ENCODE measurements at places on chromosomes 13 and 19.

- peaks cover 16% of the 10 kb centered on the region for H3K4me1 ChIP-seq
- DNase-seq = peak; percentile 89
- H3K36me3 ChIP-seq = no peaks in the 10 kb centered on the region
- no peak overlapping the region for H3K4me3 ChIP-seq
Measured at GRCh38 chr19:52735734-52736133, 890 bp upstream of the ZNF611 start.

- no peak overlapping the region for H3K27ac ChIP-seq
- no peaks in the 10 kb centered on the region for H3K36me3 ChIP-seq
- no peak for DNase-seq
- H3K4me3 ChIP-seq = no peak overlapping the region
Measured at GRCh38 chr13:107743983-107744382, 471.4 kb downstream of the LIG4 start.

- H3K27ac ChIP-seq = no peak overlapping the region
- no peaks in the 10 kb centered on the region for H3K4me1 ChIP-seq
- no peaks in the 10 kb centered on the region for H3K36me3 ChIP-seq
- H3K4me3 ChIP-seq = no peak overlapping the region
- H3K27me3 ChIP-seq = no peaks in the 10 kb centered on the region
Measured at GRCh38 chr19:42344336-42344893, 19.0 kb downstream of the MEGF8 start.

DNA sequence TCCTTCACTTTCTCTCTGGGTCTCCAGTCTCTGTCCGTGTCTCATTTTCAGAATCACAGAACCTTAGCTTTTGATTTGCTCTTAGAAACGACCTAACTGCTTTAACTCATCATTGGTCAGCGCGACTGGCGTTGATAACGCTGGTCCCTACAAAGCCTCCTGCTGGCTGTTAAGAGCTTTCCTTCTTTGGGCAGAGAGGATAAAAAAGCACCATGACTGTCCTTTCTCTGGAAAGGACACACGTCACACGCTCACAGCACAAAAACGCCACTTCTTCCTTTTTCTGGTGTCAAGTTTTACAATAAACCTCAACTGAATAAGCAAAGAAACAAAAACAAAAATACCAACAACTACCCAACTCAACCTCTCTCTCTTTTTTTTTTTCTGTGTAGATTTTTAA is 1.7 kb upstream of the KLK12 start:
- no peak overlapping the region for H3K27ac ChIP-seq
- no peaks in the 10 kb centered on the region for H3K27me3 ChIP-seq
- DNase-seq = no peak
- H3K36me3 ChIP-seq = no peaks in the 10 kb centered on the region
- no peak overlapping the region for H3K4me3 ChIP-seq

DNA sequence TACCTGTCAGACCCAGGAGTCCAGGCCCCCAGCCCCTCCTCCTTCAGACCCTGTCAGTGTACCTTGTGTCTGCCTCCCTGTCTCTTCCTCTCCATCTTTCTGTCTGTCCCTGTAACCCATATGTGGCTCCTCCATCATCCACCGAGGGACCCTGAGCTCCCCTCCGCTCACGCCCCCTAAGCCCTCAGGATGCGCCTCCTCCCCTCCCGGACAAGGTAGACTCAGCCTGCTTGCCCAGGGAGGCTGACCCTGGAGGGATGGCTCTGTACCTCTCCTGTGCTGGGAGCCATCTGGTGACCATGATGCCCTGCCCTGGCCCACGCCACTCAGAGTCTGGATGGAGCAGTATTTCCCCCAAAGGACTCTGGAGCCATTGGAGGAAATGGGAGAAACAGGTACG is 1.0 kb upstream of the CAPN12 start:
- no peak overlapping the region for H3K4me3 ChIP-seq
- no peaks in the 10 kb centered on the region for H3K4me1 ChIP-seq
- H3K36me3 ChIP-seq = no peaks in the 10 kb centered on the region
- DNase-seq = peak; percentile 71
- H3K27ac ChIP-seq = no peak overlapping the region
- no peaks in the 10 kb centered on the region for H3K27me3 ChIP-seq

DNA sequence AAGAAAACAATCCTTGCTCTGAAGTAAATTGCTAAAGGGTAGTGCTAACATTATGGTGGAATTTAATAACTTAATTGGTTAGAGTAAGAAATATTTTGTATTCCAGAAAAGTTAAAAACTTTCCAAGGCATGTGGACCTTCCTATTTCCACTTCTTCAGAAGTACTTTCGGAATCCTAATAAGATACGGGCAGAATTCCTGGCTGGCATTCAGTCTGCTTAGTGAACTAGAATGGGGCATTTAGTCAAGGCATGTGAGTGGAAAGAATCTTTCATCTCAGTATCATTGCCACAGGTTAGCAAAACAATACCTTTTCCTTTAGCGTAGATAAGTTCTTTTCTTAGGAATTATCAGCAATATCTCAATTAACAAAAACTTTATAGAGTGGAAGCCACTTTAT is 85.1 kb downstream of the TNFRSF19 start:
- no peak overlapping the region for H3K4me3 ChIP-seq
- peaks cover 21% of the 10 kb centered on the region for H3K4me1 ChIP-seq
- H3K36me3 ChIP-seq = no peaks in the 10 kb centered on the region
- H3K27me3 ChIP-seq = no peaks in the 10 kb centered on the region
- no peak overlapping the region for H3K27ac ChIP-seq

GRCh38 chr19:9966024-9966423 is 29.7 kb upstream of the OLFM2 start:
- H3K4me3 ChIP-seq = no peak overlapping the region
- H3K27ac ChIP-seq = no peak overlapping the region

DNA sequence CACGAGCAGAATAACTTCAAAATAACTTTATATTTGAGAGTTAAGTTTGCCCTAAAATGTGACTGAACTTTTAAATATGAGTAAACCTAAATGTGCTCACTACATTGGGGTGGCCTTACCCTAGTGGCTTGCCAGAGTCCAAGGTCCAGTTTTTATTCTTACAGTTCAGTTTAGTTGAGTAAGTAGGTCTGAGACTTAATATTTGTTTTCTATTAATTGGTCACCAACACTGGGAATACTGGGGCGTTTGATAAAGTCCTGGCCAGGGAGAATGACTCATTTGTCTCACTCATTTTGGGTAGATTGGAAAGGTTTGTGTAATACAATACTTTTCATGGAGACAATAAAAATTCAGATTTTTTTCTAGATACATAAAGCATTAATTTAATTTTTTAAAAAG is 127.8 kb upstream of the SPATA13 start:
- H3K4me1 ChIP-seq = peaks cover 6% of the 10 kb centered on the region
- H3K27ac ChIP-seq = no peak overlapping the region
- H3K4me3 ChIP-seq = no peak overlapping the region
- no peaks in the 10 kb centered on the region for H3K36me3 ChIP-seq
- H3K27me3 ChIP-seq = no peaks in the 10 kb centered on the region

DNA sequence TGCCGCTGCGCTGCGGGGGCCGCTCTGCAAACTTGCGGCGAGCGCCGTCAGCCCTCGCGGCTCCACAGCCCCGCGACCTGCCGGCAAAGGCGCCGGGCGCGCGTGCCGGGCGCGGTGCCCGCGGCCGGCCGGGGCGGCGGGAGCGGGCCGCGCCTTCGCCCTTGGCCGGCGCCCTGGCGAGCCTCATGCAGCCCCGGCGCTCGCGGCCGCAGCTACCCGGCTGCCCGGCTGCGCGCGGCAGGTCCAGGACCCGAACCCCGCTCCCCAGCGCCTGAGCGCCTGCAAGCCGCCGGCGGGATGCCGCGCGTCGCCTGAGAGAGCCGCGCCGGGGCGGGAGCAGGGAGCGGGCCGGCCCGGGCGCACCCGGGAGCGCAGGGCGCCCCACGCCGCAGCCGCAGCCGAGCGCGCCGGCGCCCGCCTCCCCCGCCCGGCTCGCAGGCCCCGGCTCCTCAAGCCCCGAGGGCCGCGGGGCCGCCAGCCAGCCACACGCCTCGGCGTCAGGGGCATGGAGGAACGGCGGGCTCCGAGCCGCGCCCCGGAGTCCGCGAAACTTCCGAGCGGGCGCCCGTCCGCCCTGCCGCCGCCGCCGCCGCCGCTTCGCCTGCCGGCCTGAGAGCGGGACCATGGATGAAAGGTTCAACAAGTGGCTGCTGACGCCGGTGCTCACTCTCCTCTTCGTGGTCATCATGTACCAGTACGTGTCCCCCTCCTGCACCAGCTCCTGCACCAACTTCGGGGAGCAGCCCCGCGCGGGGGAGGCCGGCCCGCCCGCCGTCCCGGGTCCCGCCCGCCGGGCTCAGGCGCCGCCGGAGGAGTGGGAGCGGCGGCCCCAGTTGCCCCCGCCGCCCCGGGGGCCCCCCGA is 564 bp downstream of the HS6ST3 start:
- H3K27ac ChIP-seq = no peak overlapping the region
- DNase-seq = peak; percentile 35
- H3K36me3 ChIP-seq = no peaks in the 10 kb centered on the region
- peaks cover 21% of the 10 kb centered on the region for H3K27me3 ChIP-seq
- no peaks in the 10 kb centered on the region for H3K4me1 ChIP-seq

GRCh38 chr19:6935618-6936017 is 48.2 kb downstream of the ADGRE1 start:
- no peaks in the 10 kb centered on the region for H3K4me1 ChIP-seq
- H3K27ac ChIP-seq = no peak overlapping the region
- no peaks in the 10 kb centered on the region for H3K36me3 ChIP-seq

DNA sequence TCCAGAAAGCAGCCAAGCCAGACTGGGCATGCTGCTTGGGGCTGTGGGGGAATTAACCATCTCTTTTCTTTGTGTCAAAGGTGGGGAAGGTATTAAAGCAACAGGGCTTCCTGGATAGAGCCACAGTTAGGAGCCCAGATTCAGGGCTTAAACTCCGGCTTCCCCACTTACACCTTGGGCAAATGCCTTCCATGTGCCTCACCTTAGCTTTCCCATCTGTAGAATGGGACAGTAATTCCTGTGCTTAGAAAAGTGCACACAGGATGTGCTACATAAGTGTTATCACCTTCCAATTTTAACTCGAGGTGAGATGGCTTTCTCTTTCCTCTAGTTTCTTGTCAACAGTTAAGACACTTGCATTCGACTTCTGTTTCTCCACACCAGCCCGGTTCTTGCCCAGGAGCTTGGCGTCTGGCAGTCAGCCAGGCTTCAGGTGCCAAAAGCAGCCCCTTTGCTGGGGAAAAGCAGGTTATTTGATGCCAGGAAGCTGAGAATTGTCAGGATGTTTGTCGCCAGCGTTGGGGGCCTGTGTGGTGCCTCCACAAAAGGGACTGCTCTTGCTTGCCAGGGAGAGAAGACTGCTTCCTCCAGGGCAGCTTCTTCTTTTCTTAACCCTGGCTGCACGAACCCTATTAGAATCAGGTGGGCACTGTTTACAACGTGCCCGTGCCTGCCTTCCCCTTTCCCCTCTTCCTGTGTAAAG is 79.2 kb downstream of the SIPA1L3 start:
- H3K4me3 ChIP-seq = no peak overlapping the region
- no peaks in the 10 kb centered on the region for H3K27me3 ChIP-seq
- H3K4me1 ChIP-seq = peaks cover 16% of the 10 kb centered on the region
- H3K36me3 ChIP-seq = no peaks in the 10 kb centered on the region
- no peak for DNase-seq

GRCh38 chr19:38661136-38661535 is 13.7 kb downstream of the ACTN4 start:
- H3K4me1 ChIP-seq = peaks cover 83% of the 10 kb centered on the region
- peaks cover 2% of the 10 kb centered on the region for H3K36me3 ChIP-seq
- H3K27ac ChIP-seq = peak overlapping the region; percentile 81
- no peak for DNase-seq
- H3K4me3 ChIP-seq = no peak overlapping the region
- H3K27me3 ChIP-seq = no peaks in the 10 kb centered on the region

All from kidney (tissue), 22 donors.